SIG-M5 (cell line): ENCODE measurements at places on chromosomes 7 and 10.

GRCh38 chr7:36261019-36261754 lies 108.1 kb downstream of the EEPD1 start:
- no peak for DNase-seq

GRCh38 chr10:86583983-86584382 lies 62.4 kb upstream of the WAPL start:
- no peak for DNase-seq

- DNase-seq, result no peak
These were observed 169.7 kb downstream of the NRF1 start for GRCh38 chr7:129780974-129781927.

DNA sequence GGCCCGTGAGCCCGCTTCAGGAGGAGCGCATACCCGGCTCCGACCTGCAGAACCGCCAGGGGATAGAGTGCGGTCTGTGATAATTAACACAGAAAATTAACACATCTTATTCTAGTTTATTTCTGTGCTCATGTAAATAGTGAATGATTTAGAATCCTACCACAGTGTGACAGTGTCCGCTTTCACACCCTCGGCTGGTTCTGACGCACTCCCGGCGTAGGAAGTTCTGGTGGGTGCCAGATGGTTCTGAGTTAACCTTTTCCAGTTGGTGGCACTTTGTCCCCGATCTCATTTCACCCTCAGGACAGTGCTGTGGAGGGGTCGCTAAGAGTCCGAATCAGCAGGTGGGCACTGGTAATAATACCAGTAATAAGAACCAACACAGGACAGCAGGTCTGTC lies 28.3 kb upstream of the FXYD4 start:
- no peak for DNase-seq

GRCh38 chr7:129264534-129264933 lies 39.7 kb downstream of the AHCYL2 start:
- no peak for DNase-seq

DNA sequence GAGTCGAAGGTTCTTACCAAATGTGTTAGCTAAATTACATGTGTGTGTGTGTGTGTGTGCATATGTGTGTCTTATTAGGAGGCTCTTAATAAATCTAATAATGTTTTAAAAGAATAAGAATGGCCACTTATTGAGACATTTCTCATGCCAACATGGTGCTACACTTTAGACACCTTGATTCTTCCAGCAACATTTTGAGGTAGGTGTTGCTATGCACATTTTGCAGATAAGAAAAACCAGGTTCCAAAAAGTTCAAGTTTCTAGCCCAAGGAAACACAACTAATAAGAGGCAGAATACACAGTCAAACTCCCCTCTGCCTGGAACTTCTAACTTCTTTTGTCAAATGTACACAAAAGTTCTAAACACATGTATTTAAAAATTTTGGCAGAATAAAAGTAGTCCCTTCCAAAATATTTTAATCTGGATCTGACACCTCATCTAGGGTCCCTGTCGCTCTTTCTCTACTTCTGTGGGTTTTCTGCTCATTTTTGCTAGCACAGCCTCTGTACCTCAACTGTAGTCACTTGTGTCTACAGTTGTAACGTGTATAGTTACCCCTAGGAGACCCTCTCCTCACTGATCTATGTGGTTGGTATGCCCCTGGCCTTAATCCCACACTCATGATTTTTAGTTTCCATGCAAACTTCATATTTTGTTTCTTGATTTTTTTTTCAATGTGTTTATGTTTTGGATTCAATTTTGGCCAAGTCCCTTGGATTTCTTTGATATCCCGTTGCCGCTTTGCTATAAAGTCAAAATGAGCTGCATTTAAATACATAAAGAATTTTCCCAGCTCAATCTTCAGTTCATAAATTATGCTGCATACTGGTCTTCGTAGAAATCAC lies 4.3 kb downstream of the ANKRD1 start:
- no peak for DNase-seq

GRCh38 chr10:110208614-110209453 lies 1.4 kb downstream of the MXI1 start:
- no peak for DNase-seq

DNA sequence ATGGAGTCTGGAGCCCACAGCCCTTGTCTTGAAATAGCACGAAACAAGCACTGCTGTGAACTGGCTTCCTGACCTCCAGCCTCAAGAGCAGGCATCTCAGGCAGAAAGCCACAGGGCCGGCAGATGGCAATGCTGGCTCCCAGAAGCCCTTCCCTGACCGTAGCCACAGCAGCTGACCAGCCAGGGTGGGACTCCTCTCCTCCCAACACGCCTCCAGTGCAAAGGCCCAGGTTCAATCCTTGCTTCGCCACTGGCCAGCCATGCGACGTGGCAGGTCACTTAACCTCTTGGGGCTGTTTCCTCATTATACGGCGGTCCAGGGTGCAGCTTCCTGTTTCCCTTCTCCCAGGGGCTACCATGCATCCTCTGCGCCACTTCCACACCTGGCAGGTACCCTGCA lies 12.8 kb downstream of the PRKAG2 start:
- DNase-seq, result no peak

DNA sequence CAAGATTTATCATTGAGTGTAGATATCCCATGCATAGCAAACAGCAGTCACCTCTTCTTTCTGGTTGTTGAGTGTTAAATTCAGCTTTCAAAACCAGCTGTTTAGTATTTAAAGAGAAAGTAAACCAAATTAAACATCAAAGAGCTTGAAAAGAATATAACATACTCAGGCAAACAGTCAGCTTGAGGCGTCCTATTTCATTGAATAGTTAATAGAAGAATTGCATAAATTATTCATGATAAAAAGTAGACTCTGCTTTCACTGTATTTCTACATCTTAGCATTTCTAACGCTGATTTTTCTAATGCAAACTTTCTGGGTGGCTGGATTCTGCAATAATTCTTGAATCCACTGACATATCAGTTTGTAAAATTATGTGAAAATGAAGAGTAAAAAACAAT lies 464.5 kb upstream of the LRRN3 start:
- no peak for DNase-seq

DNA sequence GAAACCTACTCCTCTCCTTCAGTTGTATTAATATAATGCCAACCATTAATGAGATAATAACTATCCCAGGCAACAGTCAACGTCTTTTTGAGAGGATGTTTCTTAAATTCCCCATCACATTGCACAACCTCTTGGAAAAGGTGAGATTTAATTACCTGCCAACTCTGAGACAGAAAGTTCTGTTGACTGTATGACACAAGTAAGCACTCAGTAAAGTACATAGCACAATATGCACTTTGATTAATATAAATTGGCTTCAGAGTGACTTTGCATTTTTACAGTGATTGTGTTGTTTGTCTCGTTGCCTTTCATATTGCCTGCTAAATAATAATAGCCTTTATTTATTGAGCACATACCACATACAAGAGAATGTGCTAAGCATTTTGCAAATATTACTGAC lies 46.7 kb downstream of the CAV1 start:
- DNase-seq, result no peak

DNA sequence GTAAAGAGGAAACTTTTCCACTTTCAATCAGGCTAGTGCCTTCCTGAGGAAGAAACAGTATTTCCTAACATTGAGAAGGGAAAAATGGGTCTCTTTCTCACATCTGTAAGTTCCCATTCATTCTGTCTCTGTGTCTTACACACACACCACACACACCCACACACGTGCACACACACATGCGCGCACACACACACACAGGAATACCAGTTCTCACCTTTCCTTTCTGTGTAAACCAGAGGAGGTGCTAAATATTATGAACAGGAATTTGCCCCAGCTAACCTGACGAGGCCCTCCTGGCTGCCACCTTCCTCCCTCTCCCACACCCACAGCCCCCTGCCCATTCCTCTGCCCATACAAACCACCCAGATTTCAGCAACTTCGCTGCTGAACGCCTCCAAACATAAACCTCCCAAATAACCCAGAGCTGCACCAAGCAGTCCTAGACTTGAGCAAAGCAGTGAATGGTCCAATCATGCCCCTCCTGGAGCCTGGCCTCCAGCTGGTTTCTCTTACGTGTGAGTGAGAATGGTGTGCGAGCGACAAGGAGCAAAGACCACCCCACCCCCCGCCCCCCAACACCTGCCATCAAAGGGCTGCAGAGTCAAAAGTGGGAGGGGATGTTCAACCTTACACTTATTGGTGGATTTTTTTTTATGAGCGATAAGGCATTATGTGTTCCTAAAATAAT lies 190.5 kb downstream of the HECW1 start:
- DNase-seq, result no peak

GRCh38 chr10:104966563-104967297 lies 325.6 kb downstream of the SORCS3 start:
- DNase-seq, result no peak

- DNase-seq, result no peak
These were observed 27.6 kb downstream of the VCL start for GRCh38 chr10:74025380-74025978.

DNA sequence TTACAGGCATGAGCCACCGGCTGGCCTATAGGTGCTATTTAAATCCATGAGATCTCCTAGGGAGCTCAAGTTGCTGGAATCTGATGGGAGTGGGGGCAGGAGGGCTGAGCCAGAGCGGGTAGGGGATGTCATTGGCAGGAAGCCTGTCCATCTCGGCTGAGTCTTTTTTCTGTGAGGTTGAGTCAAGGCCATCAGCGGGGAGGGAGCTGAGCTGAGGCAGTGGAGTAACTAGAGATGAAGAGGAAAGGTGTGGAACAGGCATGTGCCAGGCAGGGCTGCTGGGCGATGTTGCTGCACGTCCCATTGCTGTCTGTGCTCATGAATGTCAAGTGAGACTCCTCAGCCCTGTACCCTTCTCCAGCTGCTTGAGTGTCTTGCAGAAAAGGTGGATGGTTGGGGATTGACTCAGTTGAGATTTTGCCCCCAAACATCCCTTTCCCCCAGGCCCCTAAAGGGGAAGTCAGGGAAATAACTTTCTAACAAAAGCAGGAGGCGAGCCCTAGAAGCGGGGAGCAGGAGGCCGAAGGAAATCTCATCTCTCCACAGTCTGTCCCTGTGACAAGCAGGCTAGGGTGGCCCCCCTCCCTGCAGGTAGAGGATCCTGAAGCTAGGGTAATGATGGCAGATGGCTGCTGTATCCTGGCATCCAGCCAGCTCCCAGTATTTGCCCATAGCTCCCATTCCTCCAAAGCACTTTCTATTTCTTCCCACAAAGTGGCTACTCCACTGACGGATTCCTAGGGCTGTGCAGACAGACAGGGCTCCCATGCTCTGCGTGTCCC lies 5.4 kb downstream of the ATP6V1F start:
- DNase-seq, result no peak

- no peak for DNase-seq
These were observed 191.3 kb upstream of the KAT6B start for GRCh38 chr10:74634995-74635536.

GRCh38 chr10:127024685-127025435 lies 119.6 kb downstream of the DOCK1 start:
- DNase-seq, result no peak

DNA sequence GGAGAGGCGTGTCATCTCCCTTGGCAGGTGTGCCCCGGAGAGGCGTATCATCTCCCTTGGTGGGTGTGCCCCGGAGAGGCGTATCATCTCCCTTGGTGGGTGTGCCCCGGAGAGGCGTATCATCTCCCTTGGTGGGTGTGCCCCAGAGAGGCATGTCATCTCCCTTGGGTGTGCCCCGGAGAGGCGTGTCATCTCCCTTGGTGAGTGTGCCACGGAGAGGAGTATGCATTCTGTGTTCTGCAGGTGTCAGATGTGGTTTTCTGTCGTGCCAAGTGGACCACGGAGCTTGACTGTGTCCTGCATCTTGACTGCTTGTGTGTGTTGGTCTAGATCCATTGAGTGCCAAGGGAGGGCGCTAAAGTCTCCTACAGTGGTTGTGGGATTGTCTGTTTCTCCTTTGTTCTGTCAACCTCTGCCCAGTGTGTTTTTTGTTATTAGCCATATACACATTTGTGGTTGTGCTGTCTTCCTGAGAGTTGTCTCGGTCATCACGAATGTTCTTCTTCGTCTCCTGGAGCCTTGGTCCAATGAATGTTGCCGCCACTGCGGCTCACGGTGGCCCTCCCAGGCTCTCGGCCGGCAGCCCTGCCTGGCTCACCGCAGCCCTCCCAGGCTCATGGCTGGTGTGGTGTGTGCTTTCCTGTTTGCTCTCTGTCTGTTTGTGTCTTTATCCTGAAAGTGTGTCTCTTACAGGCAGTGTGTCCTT lies 96.8 kb downstream of the INPP5A start:
- no peak for DNase-seq

- no peak for DNase-seq
These were observed 25.7 kb upstream of the FAM133B start for GRCh38 chr7:92615861-92616260.

DNA sequence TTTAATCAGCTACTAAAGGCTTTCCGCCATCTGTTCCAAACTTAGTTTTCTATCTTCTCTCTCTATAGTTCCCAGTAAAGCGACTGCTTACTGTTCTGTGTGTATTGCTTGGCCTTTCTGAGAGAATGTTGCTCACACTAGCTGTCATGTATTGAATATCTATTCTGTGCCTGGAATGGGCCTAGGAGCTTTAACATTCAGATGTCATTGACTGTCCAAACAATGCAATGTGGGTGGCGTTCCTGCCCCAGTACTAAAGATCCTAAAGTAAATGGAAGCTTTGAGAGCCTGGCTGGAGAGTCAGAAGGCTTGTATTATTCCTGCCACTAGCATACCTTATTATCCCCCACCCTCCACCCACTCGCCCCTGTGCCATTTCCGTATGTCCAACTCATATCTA lies 163.5 kb downstream of the SDHAF3 start:
- no peak for DNase-seq

DNA sequence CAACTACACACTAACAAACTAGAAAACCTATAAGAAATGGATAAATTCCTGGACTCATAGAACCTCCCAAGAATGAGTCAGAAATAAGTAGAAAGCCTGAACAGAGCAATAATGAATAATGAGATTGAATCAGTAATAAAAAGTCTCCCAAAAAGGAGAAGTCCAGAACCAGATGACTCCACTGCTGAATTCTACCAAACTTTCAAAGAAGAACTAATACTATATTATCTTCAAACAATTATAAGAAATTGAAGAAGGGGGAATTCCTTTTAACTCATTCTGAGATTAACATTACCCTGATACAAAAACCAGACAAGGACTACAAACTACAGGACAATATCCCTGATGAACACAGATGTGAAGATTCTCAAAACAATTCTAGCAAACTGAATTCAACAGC lies 47.8 kb upstream of the CDK6 start:
- DNase-seq, result no peak

DNA sequence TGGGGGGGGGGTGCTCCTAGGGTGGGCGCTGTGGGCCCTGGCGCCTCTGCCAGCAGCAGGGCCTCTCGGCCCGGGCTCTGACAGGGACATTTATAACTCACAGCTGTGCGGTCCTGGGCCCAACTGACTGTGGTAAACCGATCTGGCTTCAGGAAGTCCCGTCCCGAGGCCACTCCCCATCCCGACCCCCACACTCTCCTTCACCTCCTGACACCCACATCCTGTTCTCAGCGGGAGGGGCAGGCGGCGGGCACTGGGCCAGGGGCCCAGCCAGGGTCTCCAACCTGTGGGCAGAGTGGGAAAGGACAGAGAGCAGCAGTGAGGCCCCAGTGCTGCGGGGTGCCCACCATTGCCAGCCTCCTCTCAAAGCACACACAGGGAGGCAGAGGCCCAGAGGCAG lies 69.1 kb downstream of the ZMIZ1 start:
- DNase-seq, result no peak
